Trophoblast cell (in vitro differentiated cells and primary cell): ENCODE measurements at places on chromosomes 2 and 18.

DNA sequence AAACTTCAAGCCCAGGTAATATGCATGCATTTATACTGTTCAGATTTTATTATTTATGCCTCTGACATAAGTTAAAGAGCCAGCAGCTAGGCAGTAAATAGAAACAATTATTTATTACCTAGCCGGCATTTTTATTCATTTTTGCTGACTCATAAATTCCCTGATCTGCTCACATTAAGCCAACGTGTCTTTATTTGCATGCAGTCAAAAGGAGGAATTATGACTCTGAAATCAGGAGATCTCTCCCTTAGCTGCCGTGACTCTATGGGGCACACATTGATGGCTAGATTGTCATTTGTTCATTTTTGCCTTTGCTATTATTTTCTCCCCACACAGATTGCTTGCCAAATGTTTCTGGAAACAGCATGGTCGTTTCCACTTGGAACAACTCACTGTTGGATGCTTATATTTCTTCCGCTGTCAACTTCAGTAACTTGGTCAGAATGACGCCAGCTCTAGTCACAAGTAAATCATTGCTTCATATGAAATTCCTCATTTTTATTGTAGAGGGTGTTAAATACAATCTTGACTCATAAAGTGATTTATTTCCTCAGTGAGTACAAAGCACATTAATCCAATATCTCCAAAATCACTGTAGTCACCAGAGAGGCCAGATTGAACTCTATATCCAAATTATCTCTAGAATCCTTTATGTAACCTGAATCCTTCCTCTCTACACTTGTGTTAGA is 15.9 kb upstream of the ZBTB14 start:
- peak; percentile 10 for DNase-seq

GRCh38 chr2:165794536-165794928 is 485 bp upstream of the GALNT3 start:
- peak; percentile 68 for DNase-seq

GRCh38 chr2:11187731-11188130 is 32.5 kb downstream of the SLC66A3 start:
- no peak for DNase-seq

- no peak for DNase-seq
Measured at GRCh38 chr2:128441341-128442052, 122.8 kb upstream of the HS6ST1 start.

DNA sequence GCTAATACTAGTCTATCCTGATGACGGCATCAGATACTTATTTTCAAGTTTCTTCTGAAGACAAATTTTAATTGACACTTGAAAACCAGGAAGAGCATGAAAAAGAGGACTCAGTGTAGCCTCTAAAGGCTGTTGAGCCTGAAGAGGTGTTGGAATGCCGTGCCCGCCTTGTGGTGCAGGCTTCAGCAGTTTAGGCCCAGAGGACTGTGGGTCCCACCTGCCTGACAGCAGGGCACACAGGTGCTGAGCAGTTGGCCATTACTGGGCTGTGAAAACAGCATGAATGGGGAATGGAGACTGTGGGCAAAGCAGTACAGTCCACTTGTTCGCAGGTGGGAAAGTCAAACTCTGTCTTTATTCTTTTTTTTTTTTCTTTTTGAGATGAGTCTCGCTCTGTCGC is 49.8 kb upstream of the THOC1 start:
- DNase-seq = no peak

DNA sequence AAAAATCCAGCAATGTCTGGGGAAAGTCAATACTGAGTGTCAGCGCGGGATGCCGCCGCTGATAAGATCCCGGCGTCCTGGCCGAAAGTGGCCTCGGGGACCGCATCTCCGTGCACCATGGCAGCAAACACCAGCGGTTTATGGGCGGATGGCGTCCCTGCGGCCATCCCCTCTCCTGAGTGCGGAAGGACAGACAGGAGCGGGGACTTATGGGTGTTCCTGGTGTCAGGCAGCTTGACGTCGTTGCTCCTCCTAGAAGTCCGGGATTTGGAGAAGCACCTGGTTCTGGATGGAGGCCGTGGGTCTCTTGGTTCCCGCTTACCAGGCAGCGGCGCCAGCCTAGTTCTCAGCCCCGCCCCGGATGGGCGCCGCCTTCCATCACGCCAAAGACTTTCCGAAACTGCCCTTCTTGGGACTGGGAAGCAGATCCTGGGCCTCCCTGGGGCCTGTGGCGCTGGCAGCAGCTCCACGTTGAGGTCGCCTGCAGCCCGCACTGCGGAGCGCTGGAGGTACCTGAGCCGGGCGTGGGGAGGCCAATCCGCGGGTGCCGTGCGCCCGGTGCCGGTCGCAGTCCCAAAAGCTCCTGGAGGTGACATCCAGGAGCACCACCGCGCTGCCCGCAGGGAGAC is 119.1 kb downstream of the CCDC74A start:
- DNase-seq = no peak

DNA sequence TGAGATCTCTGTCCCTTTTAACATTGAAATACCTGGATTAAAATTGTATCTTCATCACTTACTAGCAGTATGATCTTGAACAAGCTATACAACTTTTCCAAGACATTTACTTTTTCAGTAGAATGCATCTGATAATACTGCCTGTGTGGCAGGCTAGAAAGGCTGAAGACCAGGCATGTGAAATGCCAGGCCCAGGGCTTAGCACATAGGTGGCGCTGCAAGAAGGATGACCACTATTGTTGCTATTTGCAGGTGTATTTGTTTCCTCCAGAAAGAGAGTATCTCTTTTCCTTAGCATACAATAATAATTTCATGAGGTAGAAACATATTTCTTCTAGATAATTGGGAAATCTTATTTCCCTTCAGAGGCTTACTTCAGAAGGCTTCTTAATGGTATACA is 331.3 kb downstream of the THSD7B start:
- no peak for DNase-seq

DNA sequence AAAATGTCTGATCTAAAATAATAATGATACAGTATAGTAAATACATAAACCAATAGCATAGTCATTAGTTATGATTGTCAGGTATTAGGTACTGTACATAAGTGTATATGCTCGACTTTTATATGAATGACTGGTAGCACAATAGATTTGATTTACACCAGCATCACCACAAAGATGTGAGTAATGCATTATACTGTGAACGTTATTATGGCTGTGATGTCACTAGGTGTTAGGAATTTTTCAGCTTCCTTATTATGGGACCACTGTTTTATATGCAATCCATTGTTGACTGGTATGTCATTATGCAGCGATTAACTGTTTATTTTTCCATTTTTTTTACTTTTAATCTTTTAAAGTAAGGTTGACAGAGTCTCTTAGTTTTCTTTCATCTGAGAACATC is 23.7 kb downstream of the ATP9B start:
- DNase-seq = no peak

- no peak for DNase-seq
Measured at GRCh38 chr2:10303181-10303693, 533 bp downstream of the HPCAL1 start.

- no peak for DNase-seq
Measured at GRCh38 chr2:118061135-118061955, 26.9 kb upstream of the INSIG2 start.

DNA sequence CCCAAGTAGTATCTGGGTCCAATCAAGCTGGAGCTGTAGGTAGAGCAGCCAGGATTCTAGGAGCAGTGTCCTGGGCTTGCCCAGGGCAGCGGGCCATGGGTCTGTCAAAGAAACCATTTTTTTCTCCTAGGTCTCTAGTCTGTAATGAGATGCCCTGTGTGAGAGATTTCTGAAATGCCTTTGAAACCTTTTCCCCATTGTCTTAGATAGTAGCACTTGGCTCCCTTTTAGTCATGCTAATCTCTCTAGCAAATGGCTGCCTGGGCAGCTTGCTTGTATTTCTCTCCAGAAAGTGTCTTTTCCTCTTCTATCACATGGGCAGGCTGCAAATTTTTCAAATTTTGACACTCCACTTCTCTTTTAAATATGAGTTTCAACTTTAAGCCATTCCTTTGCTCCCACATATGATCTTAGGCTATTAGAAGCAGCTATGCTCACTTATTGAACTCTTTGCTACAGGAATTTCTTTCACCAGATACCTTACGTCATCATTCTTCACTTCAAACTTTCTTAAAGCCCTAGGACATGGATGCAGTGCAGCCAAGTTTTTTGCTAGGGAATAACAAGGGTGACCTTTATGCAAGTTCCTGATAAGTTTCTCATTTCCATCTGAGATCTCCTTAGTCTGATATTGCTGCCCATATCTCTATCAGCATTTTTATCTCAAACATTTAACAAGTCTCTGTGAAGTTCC is 890.2 kb upstream of the VRK2 start:
- no peak for DNase-seq

DNA sequence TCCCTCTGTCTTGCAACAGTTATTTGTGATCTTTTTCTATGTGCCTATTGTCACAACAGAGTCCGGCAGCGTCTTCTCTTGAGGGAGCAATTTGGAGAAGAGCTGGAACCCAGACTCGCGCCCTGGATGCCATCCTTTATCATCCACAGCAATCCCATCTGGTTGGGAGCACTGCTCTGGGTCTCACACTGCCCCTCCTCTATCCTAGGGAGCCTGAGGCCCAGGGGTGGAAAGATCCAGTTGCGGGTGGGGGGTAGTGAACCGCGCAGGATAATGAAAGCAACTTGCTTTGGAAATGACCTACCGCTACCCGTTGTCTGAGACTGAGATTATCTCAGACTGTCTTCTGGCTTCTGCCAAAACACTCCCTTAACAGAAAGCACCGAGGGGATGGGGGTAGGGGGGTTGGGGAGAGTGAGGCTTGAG is 713 bp downstream of the WBP1 start:
- DNase-seq = no peak

- peak; percentile 58 for DNase-seq
Measured at GRCh38 chr2:20447437-20448245, 767 bp downstream of the RHOB start.

DNA sequence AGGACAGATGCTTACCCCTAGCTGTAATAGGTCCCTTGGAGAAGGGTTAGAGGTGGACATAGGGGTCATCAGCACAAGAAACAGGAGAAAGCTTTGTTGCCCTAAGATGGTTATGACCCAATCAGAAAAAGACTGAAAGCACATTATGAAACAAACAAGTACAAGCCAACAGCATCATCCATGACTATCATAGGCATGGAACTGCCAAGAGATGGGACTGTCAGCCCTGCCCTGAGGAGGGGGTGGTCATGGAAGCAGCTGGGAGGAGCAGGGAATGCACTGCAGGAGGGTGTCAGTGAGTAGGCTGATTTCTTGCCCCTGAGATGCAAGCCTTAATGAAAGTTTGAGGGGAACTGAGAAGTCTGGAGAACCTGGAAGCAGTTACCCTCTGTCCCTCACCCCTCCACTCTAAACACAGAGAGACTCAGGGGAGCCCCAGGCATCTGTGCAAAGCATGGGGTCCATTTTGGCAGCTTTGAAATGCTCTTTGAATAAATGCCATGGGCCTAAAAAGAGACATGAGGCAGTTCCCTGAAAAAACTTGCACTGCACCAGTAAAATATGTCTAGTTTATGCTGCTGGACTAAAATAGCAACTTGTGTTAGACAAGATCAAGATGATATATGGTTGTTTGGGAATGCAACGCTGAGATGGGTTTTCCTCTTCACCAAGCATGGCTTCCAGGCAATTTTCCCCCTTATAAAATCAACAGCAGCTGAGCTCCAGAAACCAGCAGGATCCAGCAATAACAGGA is 122.7 kb upstream of the ZFP36L2 start:
- no peak for DNase-seq

GRCh38 chr2:233867993-233868532 is at the start of gene MSL3B:
MSL3B (minus strand) TSS chr2:233868386.
- peak; percentile 46 for DNase-seq

DNA sequence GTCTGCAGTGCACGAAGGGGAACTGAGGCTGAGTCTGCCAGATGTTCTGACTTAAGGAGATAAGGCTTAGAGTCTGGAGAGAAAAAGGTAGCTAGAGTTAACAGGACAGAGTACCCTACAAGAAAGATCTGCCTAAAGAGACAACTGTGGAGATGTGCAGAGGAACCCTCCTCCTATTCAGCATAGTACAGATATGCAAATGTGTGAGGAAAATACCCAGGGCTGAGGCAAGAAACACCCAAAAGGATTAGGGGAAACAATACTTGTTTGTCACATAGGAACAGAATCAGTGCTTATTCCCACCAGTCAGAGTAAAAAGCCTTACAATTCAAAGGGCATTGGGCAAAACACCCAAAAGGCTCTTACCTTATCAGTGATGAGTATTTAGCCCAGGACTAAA is 67.8 kb downstream of the SS18 start:
- no peak for DNase-seq

DNA sequence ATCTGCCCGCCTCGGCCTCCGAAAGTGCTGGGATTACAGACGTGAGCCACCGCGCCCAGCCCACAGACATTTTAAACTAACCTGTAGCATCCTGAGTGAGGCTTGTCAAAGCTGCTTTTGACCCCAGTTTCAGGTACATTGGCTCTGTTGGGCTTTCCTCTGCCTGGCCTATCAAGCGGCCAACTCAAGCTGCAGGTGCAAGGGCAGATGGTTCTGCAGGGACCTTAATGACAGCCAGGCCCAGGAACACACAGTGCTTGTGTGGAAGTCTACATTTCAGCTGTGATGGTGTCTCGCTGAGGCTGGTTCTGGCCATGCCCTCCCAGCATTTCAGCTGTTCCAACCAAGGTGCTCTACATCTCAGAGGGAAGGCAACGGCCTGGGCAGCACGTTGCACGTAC is 18.4 kb downstream of the INPP4A start:
- DNase-seq = no peak

GRCh38 chr2:3184167-3184566 is 193.5 kb downstream of the EIPR1 start:
- no peak for DNase-seq

GRCh38 chr2:146278881-146279280 is 1565.9 kb upstream of the ACVR2A start:
- DNase-seq = no peak

DNA sequence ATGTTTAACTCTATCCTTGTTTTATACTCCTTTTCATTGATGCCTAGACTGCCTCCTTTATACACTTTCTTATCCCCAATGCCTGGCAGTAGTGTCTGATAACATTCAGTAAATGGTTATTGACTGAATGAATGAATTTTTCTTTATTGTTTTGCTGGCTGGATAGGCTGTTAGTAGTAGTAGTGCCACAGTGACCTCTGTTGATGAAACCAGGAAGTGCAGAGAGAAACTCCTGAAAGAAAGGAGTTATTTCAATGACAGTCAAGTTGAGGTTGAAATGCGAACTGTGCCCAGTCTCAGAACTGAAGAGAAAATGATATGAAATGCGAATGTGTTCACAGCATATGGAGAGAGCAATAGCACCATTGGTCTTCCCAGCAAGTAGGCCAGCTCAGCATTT is 26.8 kb upstream of the SLC9A2 start:
- peak; percentile 35 for DNase-seq

GRCh38 chr2:128636802-128637147 is 318.1 kb upstream of the HS6ST1 start:
- no peak for DNase-seq

- no peak for DNase-seq
Measured at GRCh38 chr2:29878898-29879297, 42.5 kb downstream of the ALK start.

GRCh38 chr2:141557329-141558095 is 573.3 kb downstream of the LRP1B start:
- no peak for DNase-seq

GRCh38 chr2:36389091-36389564 is 33.5 kb downstream of the CRIM1 start:
- DNase-seq = peak; percentile 72

GRCh38 chr2:209517436-209517835 is 93.6 kb downstream of the MAP2 start:
- no peak for DNase-seq

GRCh38 chr2:62313449-62314227 is 117.7 kb downstream of the B3GNT2 start:
- no peak for DNase-seq
